Activated T-helper 1 cell treated with Interleukin-2 at 50 U/mL for 16 hours (primary cell): ENCODE measurements at places on chromosomes 3 and 15.

- no peak for DNase-seq
Measured at GRCh38 chr3:55964491-55964985, 477.4 kb upstream of the WNT5A start.

DNA sequence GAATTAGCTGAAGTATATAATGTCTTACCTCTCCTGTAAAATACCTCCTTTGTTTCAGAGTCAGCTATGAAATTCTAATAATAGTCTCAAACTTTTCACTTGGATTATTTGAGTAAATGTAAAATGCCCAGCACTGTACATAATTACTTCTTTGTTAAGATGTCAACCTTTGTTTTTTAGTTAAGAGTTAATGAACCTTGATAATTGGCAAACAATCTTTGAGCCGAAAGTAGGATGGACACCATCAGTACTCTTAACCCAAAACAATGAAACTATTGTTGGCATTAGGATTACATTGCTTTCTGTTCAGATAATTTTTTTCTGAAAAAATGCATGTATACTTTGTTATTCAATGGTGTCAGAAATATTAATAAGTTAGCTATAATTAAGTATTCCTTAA is 3.0 kb upstream of the NECTIN3 start:
- no peak for DNase-seq

- DNase-seq = no peak
Measured at GRCh38 chr3:192170031-192170430, 557.3 kb downstream of the FGF12 start.

- no peak for DNase-seq
Measured at GRCh38 chr3:37551857-37552256, 309.8 kb upstream of the CTDSPL start.

DNA sequence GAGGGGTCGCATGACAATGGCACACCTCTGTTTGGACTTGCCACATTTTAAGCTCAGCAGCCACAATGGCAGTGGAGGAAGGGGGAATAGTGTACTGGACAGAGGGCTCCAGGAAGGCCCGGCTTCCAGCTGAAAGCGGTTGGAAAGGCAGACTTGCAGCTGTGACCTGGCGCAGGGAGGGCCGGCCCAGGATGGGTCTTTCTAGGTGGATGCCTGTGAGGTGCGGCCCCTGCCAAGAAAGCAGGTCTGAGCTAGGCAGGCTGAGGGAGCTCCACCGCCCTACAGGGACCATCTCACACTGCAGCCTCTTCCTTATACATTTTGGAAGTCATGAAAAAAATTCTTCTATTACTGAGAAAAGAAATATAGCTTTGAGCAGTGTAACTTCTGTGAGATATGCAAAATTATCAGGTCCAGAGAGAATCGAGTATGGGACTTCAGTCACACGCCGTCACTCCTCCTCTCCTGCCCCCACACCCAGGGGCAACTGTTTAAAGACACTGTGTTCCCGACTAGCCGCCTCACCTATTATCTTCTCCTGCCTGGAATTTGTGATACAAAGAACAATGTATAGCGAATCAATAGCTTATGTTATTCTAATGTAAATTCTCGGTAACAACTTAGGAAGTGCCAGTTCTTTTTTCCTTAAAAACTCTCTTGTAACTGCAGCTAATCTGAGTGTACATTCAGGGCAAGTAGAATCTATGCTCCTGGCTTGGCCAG is 331.0 kb downstream of the OCA2 start:
- no peak for DNase-seq

GRCh38 chr3:124610130-124610529 is 120.1 kb upstream of the UMPS start:
- DNase-seq = no peak

DNA sequence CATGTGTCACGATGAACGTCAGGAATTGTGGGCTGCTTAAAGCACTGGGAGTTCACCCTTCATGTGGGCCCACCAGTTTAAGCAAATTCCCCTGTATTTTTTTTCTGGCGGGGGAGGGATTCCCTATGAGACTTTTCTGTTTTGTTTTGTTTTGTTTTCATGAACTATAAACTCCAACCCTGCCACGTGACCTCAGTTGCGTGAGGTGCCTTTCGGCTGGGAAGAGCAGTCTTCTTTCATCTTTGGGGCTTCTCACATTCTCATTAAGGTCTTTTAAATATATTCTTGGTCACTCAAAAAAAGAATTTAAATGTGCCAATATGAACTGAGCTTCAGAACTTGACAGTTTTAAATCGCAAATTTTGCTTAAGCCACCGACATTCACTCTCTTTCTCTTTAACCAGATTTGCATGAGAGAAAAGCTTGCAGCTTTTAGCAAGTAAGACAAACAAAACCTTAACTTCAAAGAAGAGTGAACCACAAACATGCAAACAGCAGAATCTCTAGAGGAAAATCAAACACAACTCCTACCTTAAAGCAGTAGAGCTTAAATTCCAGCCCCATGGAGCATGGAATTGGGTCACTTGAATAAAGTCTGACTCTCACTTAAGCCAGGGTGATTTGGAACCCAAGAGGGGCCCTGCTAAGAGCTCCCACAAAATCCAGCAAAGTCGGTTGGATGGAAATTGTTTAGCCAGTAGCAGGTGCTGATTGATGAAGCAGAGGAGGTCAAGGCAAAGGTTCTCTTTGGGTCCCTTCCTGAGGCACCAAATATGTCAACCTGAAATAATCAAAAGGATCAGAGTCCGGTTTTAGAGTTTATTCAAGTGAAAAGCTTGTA is 699.8 kb upstream of the GBE1 start:
- DNase-seq = no peak

DNA sequence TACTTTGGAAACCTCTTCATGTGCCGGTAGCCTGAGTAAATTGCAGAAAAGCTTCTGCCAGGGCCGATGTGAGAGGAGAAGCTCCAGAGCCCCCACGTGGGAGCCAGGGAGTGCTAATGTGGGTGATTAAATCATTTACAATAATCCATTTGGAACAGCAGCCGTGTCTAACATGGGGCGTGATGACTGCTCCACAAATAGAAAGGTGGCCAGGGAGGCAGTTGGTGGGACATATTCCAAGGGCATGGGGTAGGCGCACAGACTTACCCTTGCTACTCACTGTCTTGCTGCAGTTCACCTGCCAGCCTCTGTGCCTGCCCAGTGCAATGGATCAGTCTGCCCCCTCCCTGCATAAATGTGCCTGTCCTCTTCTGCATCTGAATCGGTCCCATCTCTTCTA is 39.3 kb upstream of the INSYN1 start:
- no peak for DNase-seq

- no peak for DNase-seq
Measured at GRCh38 chr3:55296791-55297190, 190.3 kb downstream of the WNT5A start.

GRCh38 chr15:25246641-25247406 is 192.0 kb downstream of the UBE3A start:
- no peak for DNase-seq
